ENCODE measurements at places on chromosomes 16 and 17.

DNA sequence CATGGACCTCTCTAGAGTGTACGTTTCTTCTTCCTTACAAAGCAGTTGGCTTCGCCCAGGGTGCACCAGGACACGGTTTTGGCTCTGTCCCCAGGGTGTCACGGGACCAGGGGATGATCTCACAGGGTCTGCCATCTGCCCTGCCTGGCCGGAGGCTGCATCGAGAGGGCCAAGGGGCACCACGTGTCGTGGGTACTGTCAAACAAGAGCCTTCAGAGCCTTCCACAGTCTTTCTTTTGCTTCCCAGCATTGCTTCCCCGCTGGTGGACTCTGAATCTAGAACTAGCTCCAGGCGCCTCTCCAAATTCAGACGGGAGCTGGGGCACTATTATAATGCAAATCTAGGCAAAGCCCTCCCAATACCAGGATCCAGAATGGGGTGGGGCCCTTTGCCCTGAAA lies 47.9 kb downstream of the MAPT start:
- H3K4me3 ChIP-seq: no peak overlapping the region
- no peak overlapping the region for H3K27ac ChIP-seq
- peaks cover 26% of the 10 kb centered on the region for H3K27me3 ChIP-seq
- no peaks in the 10 kb centered on the region for H3K36me3 ChIP-seq
- H3K4me1 ChIP-seq: peaks cover 7% of the 10 kb centered on the region

- no peak overlapping the region for H3K4me3 ChIP-seq
- H3K4me1 ChIP-seq: peaks cover 24% of the 10 kb centered on the region
- H3K27ac ChIP-seq: no peak overlapping the region
- no peak for DNase-seq
- H3K36me3 ChIP-seq: no peaks in the 10 kb centered on the region
- peaks cover 25% of the 10 kb centered on the region for H3K27me3 ChIP-seq
Observed at GRCh38 chr16:71406724-71407123, 35.1 kb downstream of the TLE7 start.

DNA sequence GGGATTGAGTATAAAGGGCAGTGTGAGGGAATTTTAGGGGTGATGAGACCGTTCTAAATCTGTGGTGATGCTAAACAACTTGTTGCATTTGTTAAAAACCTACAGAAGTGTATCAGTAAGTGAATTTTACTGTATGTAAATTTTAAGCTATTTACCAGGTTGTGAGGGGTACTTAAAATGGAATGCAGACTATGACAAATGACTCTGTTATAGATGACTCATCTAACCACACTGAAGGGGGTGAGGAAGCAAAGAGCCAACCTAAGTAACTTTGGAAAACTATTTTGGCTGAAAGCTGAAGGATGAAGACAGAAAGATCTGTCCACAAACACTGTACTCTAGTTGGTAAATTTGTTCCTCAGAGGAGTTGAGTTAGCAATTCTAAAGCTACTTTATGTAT lies 5.3 kb upstream of the MKS1 start:
- peaks cover 14% of the 10 kb centered on the region for H3K4me1 ChIP-seq
- H3K4me3 ChIP-seq: no peak overlapping the region
- peaks cover 28% of the 10 kb centered on the region for H3K27me3 ChIP-seq
- DNase-seq: no peak
- H3K27ac ChIP-seq: no peak overlapping the region
- H3K36me3 ChIP-seq: no peaks in the 10 kb centered on the region

DNA sequence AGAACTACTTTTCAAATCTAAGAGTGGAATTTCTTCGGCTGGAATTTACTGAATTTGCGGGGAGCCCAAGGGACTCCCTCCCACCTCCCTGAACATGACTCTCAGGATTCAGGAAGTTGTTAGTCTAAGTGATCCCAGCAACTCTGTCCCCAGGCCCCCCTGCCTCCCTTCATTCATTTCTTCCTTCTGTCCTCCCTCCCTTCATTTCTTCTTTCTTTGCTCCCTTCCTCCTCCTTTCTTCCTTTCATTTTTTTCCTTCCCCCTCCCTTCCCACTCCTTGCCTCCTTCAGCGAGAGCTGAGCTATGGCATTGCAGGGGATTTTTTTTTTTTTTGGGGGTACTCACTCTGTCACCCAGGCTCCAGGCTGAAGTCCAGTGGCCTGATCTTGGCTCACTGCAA lies 10.9 kb upstream of the JUP start:
- peaks cover 5% of the 10 kb centered on the region for H3K4me1 ChIP-seq
- no peaks in the 10 kb centered on the region for H3K27me3 ChIP-seq
- H3K4me3 ChIP-seq: no peak overlapping the region
- no peaks in the 10 kb centered on the region for H3K36me3 ChIP-seq

GRCh38 chr17:33121756-33122155 lies 130.1 kb downstream of the SPACA3 start:
- peaks cover 9% of the 10 kb centered on the region for H3K27me3 ChIP-seq
- no peak overlapping the region for H3K27ac ChIP-seq
- H3K36me3 ChIP-seq: no peaks in the 10 kb centered on the region
- DNase-seq: no peak
- no peaks in the 10 kb centered on the region for H3K4me1 ChIP-seq

DNA sequence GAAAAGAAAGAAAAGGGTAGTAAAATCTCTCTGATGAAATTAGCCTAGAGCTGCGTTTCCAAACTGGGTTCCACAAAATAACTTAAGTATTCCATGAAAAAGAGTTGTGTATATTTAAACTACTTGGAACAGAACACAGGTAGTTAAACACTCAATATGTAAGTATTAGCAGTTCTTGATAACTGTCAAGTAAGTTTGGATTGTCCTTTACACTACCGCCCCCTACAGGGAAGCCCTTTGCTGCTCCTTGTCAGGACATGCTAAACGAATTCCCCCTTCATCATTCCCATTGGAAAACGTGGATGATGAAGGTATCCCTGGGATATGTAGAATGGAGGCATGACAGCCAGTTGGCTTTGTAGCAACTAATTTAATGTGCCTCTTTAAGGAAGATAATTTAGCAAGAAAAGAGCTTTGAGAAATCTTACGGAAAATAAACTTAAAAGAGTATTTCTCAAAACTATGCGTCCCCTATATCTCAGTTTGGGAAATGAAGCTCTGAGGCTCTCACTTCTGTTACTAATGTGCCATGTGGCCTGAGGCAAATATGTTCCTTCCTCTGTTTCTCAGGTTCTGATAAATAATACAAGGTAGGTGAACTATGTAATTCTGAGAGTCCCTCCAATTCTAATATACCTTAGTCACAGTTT lies 18.8 kb downstream of the NCBP3 start:
- no peaks in the 10 kb centered on the region for H3K27me3 ChIP-seq
- H3K27ac ChIP-seq: no peak overlapping the region
- peaks cover 9% of the 10 kb centered on the region for H3K4me1 ChIP-seq
- H3K4me3 ChIP-seq: no peak overlapping the region
- peak; percentile 83 for DNase-seq

GRCh38 chr17:32909787-32910369 lies 18.1 kb upstream of the TMEM98 start:
- no peak overlapping the region for H3K4me3 ChIP-seq

GRCh38 chr17:51699303-51699702 lies 439.0 kb downstream of the UTP18 start:
- no peak overlapping the region for H3K27ac ChIP-seq
- no peaks in the 10 kb centered on the region for H3K4me1 ChIP-seq
- no peaks in the 10 kb centered on the region for H3K36me3 ChIP-seq
- no peak for DNase-seq

- DNase-seq: peak; percentile 80
- peak overlapping the region; percentile 80 for H3K27ac ChIP-seq
- no peaks in the 10 kb centered on the region for H3K27me3 ChIP-seq
- peaks cover 41% of the 10 kb centered on the region for H3K4me1 ChIP-seq
Observed at GRCh38 chr16:85028685-85029407, 1.3 kb downstream of the KIAA0513 start.

- H3K36me3 ChIP-seq: no peaks in the 10 kb centered on the region
- H3K4me3 ChIP-seq: no peak overlapping the region
- no peak overlapping the region for H3K27ac ChIP-seq
- no peaks in the 10 kb centered on the region for H3K4me1 ChIP-seq
- H3K27me3 ChIP-seq: no peaks in the 10 kb centered on the region
Observed at GRCh38 chr16:8712589-8713361, 38.4 kb downstream of the ABAT start.

DNA sequence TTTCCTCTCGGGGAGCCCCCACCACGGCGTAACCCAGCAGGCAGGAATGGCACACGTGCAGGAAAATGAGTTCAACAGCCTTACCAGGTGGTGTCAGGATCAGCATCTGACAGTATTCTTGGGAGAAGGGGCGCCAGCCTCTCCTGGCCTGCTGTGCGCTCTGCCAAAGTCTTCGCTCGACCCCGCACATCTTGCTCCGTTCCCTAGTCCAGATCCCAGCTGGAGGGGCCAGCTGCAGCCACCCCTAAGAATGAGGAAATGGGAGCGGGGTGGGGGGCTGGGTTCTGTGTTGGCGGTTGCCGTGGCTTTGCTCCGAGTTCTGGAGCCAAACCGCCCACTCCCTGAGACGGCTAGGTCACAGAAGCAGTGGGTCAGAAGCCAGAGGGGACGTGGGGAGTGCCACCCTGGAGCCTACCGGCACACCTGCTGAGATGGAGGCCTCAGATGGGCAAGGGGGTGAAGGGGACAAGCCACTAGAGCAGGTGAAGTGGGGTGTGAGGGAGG lies at the start of gene CHCT1:
Gene CHCT1, plus strand, starts transcription at position 328 of the 504 bp plus-strand sequence. Its CDS starts 104 bp downstream, at position 432.
- peaks cover 4% of the 10 kb centered on the region for H3K4me1 ChIP-seq
- no peaks in the 10 kb centered on the region for H3K27me3 ChIP-seq
- peak within 1 kb of the TSS; percentile 71 for H3K27ac ChIP-seq
- no peak for DNase-seq
- H3K4me3 ChIP-seq: peak within 1 kb of the TSS; percentile 59

DNA sequence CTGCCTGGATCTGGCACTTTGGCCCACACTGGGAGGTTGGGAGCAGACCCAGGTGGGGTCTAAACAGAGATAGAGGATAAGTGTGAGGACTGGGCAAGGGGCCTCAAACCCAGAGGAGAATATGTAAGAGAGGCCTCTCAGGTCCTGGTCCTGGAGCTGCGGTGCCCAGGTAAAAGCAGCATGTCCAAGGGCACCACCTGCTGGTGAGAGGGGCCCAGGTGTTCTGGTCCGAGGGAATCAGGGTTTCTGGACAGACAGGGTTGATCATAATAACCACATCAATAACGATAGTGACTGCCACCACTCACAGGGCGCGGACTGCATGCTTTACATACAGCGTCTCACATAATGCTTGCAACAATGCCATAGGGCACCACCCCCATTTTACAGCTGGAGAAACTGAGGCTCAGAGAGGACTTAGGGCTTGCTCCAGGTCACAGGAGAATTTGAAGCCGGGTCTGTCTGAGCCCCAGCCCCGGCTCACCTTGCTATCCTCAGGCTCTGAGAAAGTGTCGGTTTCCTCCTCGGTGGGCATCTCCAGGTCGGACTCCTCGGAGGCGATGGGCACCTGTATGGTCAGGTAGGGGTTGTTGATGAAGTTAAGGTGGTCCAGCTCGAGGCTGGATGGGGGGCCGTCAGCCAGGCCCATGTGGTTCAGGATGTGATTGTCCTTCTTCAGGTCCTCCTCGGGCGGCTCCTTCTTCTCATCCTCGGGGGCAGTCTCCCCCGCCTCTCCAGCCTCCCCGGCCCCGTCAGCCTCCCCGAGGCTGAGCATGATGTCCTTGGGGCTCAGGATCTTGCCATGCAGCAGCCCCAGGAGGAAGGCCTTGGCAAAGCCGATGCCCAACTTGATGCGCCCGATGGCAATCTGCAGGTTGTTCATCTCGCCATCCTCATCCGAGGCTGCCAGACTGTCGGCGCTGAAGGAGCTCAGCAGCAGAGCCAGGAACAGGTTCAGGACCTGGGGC lies 19.1 kb upstream of the CD79B start:
- peak; percentile 57 for DNase-seq
- H3K4me3 ChIP-seq: no peak overlapping the region
- no peaks in the 10 kb centered on the region for H3K36me3 ChIP-seq
- peaks cover 6% of the 10 kb centered on the region for H3K27me3 ChIP-seq

Data from activated CD8-positive, alpha-beta T cell treated with anti-CD3 and anti-CD28 coated beads, Interleukin-2, amount 10 ng/mL, durations not matched to agents 7 days and 5 days (primary cell).